ENCODE measurements at places on chromosomes 7 and 10.
A peak's percentile ranks its signal among the peaks of the same experiment; 100 is the strongest.

DNA sequence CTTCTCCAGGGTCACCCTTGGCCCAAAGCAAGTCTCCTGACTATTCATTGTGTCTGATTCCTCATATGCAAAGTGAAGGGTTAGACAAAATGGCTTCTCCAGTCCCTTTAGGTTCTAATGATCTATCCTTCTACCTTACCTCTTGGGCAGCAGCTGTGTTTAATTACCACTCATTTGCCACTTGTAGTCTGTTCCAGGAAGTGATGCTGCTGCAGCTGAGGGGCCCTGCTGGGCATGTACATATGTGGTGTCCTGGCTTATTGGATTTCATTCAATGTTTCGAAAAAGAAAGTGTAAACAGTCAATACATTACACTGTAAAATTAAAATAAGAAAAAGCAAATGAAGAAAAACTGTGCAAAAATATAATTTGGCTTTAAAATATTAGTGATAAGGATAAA lies 36.6 kb downstream of the SCIN start:
- DNase-seq, result no peak

DNA sequence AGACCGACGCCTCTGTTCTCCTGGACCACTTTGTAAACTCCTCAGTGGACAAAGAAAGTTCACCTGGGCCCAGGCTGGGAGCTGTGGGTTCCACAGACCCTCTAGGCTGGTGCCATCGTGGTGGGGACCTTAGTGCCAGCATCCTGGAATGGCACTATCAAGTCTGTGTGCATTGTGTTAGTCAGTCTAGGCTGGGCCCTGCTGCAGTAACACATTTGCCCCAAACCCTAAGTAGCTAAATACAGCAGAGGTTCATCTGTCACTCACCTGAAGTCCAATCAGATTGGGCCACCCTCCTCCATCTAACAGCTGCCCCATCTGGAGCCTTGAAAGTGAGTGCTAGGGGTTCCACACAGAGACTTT lies 110.8 kb downstream of the RGS10 start:
- no peak for DNase-seq

GRCh38 chr10:44056967-44057805 lies 327.7 kb downstream of the CXCL12 start:
- no peak for DNase-seq

DNA sequence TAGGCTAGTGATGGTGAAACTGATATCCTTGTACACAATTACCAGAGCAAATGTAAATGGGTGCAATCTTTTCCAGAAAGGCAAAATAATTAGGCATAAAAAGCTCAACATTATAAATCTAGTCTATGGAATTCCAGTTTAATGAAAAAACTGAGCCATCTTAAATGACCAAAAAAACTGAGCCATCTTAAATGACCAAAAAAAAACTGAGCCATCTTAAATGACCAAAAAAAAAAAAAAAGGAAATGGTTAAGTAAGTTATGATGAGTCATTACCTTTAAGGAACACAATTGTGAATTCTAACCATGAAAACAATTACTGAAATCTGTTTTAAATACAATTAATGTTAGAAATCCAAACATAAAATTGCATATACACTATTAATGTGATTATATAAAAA lies 25.3 kb downstream of the USP6NL start:
- DNase-seq, result no peak

DNA sequence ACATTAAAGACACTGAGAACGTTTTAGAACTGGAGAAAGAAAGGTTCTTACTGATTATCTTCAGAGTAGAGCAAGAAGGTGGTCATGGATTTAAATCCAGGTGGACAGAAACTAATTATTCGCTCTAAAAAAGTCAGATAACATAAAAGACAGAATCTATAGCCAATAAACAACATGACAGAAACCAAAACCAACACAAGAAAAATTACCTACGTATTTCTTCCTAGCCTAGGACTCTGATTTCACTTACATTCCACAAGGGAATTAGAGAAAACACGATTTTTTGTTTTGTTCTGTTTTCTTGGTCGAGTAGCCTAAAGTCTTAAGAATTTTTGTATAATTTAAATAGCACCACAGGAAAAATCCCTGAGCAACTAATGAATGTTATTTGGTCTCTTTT lies 15.1 kb downstream of the CPA1 start:
- DNase-seq, result no peak

DNA sequence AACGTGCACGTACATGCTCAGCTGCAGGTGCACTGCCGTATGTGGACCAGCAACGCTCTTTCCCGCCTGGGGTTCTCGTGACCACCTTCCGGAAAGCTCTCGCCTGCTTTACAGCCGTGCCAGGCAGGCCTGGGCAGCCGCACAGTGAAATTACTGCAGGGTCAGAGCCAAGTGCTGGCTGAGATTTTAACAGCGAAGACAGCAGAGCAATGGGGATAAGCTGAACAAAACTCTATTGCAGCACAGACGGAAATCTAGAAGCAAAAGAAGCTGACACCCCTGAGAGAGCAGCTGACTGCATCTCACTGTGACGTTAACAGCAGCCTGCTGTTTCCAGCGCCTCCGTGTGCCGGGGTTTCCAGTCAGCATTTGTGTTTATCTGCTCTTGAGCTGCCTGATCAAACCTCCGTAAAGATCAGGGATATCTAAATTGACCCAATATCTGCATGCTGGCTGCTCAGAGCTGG lies 179.0 kb downstream of the DIP2C start:
- no peak for DNase-seq

GRCh38 chr7:42068554-42069280 lies 168.3 kb downstream of the GLI3 start:
- no peak for DNase-seq

DNA sequence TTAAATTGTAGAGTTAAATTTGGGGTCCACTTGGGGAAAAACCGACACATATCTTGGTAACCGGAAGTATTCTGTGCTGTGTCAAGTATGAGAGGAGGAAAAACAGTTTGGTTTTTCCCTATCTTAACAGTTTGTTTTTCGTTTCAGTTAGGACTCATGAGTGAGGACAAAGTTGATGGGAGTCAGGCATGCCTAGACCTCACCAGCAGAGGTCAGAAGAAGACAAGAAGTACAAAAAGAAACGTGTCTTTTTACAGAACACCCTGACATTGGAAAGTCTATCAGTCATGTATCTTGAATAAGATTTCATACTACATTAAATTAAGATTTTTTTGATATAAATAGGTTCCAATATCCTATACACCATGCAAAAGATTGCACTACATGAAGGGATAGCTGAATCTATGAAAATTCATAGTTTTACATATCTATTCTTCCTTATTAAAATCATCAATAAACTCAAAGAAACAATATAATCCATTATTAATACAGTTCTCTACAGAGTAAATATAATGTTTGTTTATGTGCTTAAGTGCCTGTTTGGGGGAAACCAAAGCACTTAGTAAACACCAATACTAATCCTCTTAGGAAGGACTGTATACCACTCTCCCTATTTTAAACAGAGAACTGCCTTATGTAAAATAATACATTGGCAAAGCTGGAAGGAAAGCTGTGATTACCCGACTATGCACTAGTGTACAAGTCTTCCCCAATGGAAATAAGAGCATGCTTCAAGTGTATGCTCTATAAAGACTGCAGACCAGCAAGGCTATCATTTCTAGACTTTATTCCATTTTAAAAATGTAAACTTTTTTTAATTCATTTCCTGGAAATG lies 95.6 kb downstream of the USP6NL start:
- DNase-seq, result no peak

DNA sequence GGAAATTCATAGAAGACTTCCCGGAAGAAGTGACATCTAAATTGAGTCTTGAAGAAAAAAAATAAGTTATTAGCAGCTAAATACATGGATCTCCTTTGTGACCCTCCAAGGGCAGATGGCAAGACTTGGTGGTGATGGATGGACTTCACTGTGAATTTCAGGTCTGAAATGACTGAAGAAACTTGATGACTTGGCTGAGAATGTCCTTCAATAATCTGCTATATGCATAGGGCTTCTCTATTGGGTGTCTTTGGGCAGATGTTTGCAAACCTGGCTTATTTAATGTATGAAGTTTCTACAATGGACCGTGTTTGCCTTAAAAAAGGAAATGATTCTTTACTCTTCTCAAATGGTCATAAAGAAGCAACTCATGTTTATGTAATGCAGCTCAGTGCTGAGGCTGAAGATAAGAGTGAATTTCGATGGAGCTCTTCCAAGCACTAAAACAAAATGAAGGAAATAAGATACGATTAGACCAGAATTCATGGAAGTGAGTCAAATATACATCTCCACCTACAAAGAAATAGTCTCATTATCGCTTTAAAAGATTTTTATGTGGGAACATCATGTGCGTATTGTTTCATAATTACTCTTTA lies 116.6 kb upstream of the WDR11 start:
- DNase-seq, result no peak

- DNase-seq, result no peak
Observed at GRCh38 chr7:24050991-24051560, 232.9 kb upstream of the NPY start.

- DNase-seq, result no peak
Observed at GRCh38 chr7:134954197-134955082, 31.9 kb upstream of the AGBL3 start.

- no peak for DNase-seq
Observed at GRCh38 chr10:115163129-115163528, 70.0 kb downstream of the ATRNL1 start.

DNA sequence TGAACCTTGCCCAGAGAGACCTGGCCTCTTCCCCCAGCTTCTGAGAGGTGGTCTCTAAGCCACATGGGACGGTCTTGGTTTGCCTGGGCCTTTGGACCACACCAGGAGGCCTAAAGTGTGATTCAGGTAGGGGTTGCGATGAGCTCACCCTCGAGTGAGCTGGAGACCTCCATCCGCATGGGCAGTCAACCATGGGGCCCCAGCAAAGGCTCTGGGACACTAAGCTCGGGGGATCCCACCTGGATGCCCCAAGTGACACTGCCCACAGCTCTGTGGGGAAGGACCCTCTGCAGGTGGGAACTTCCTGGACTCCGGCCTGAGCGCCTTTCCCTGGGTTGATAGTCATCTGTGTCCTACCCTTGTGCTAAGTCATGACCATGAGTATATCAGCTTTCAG lies 57.1 kb upstream of the FAM20C start:
- no peak for DNase-seq

DNA sequence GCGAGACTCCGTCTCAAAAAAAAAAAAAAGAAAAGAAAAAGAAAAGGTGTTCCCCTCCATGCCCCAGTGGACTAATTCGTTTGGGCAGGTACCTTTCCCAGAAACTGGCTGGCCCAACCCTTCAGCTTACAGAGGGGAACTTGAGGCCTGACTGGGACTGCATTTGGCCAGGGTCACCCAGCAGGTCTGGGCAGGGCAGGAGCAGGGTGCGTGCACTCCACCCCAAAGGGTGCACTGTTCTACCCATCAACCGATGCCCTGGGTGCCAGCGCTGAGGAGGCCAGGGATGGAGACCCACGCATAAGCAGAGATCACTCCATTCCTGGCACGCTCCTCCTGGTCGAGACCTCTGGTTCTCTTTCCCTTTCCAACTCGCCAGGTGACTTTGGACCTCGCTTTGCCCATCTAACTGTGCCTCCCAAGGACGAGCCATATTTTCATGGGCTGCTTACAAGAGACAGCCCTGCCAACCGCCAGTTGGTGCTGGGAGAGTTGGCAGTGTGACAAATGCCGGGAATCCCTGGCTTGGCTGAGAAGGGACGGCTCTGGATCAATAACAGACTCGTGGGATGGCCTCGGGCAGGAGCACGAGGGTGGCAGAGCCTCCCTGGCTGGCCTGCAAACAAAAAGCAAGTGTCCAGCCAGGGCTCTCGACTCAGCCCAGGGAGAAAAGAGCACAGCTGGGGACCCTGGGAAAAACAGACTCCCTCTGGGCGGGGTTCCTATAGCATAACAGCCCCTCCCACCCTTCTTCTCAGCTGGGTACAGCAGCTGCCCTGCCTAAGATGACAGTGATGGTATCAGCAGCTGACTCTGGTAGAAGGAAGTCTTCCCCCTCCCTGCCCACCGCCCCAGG lies 7.9 kb downstream of the HSPB1 start:
- DNase-seq, result no peak

DNA sequence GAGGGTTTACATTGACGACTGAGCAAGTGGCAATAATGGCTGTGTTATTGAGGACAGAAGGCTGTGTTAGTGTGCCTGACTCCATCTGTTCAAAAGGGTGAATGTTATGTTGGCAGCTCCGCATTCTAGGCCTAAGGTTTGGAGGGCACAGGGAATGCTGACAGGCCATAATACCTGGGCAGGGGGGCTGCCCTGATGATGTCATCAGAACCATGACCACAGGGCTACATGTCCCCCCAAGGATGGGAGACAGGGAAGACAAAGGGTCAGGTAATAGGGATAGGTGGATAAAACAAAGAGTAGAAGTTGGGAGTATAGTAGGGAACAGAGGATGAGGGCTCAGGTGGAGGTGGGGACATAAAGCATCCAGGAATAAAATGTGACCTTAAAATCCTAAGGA lies 1.8 kb upstream of the PPP3CB start:
- no peak for DNase-seq

DNA sequence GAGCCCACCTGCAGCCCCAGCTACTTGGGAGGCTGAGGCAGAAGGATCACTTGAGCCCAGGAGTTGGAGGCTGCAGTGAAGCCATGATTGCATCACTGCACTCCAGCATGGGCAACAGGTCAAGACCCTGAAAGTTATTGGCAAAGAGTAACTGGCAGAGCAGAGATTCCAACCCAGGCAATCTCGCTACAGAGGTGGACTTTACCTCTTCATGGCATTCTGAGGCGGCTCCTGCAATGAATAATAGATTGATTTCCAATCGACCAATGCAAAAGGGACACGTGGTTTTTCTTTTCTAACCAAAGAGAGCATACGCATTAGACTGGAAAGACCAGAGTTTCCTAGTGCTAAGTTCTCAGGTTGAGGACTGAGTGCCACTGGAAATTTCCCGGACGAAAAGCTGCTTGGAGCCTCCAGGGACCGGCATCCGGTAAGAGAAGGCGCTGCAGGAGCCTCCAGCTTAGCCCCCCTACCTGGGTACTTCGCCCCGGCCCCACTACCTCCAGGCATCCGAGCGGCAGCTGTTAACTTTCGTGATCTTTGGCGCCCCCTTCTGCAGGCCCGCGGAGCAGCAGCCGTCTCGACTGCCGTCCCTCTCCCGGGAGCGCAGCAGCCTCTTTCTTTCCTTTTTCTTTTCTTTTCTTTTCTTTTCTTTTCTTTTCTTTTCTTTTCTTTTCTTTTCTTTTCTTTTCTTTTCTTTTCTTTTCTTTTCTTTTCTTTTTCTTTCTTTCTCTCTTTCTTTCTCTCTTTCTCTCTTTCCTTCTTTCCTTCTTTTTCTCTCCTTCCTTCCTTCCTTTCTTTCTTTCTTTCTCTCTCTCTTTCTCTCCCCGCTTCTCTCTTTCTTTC lies 4.1 kb downstream of the MBLAC1 start:
- DNase-seq, result peak; percentile 78

GRCh38 chr10:79139124-79139835 lies 70.5 kb downstream of the ZMIZ1 start:
- DNase-seq, result no peak

DNA sequence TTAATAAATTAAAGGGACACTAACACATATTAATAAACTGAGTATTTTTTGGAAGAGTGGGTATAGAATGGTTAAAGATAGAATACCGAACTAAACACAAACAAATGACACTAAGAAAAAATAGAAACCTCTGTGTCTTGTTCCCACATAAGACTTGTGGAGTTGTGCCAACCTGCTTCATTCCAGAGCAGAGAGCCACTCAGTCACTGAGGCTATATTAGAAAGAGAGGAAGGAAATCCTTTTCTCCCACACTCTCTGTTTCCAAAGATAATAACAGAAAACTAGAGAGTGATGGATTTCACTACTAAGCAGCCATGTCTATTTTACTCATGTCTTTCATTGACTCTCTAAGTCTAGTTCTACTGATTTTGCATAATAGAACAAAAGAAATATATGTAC lies 26.0 kb downstream of the CTNNA3 start:
- no peak for DNase-seq

GRCh38 chr7:91674470-91674869 lies 206.0 kb downstream of the MTERF1 start:
- no peak for DNase-seq
